ENCODE measurements at places on chromosomes 6 and 20.

DNA sequence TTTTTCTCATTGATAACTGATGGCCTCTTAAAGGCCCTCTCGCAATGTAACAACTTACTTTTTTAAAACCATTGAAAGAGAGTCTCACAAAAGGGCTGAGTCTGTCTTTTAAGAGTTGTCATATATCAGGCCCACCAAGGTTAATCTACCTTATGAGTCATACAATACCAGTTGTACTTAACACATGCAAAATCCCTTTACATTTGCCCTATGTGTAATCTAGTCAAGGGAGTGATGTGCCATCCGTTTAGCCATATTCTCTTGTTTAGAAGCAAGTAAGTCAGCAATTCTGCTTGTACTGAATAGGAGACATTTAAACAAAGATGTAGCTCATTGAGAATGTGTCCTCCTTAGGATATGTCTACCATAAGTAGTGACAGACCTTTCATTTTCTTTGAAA lies 143.7 kb downstream of the TENT5A start:
- no peak for DNase-seq

DNA sequence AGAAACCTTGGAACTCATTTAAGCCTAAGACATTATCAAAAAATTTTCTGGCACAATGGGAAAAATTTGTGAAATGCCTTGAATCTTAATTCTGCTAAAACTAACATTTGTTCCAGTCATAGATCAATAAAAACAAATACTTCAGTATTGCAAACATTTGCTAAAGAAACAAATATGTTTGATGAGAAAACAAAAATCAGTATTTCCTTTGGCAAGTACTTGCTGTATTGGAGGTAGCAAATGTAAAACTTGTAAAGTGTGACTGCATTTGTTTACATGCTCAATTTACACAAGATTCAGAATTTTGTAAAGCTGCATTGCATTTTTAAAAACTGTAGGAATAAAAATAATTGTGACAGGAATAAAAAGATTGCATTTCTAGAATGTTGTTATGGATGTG lies 183.1 kb downstream of the HS3ST5 start:
- no peak for DNase-seq

GRCh38 chr6:159935065-159935464 lies 33.8 kb upstream of the IGF2R start:
- DNase-seq = no peak

DNA sequence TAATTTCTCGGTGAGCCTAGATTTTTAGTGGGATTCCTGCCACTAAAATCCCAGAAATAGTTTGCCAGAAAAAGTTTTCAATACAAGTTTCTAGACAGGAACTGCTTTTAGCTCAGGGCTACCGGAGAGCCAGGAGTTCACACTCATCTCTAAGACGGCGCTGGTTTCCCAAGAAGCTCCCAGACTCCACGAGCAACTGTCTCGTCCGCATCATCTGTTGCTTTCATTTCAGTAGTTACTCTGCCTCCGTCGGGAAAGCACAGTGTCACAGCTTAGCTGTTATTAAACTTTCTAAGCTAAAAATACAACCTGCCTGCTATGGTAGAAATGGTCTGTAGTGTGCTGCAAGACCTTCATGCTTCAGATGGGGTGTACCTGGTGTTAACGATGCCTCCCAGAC lies 197.3 kb upstream of the SNX9 start:
- no peak for DNase-seq

DNA sequence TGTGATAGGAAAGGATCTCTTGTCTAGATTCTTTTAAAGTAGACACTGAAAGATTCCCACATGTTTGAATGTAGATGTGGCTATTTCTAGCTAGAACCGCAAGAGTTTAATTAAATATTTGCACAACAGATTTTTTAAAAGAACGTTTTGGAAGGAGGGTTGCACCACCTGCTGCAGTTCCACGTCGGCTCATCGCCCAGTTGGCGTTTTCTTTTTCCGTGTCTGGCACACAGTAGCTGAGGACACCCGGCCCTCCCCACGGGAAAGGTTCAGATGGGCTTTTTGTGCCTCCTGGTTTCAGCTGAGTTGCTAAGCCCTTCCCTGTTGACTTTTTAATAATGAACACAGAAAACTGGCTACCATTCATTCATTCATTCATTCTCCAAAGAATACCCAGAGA lies 41.8 kb upstream of the DOK5 start:
- no peak for DNase-seq
